Stimulated activated CD8-positive, alpha-beta memory T cell treated with anti-CD3 and anti-CD28 coated beads, Interleukin-4, amount 100 ng/mL, for 1 hour (primary cell): ENCODE measurements at places on chromosomes 16 and 17.
A peak's percentile ranks its signal among the peaks of the same experiment; 100 is the strongest.

GRCh38 chr16:14388243-14388642, 241.8 kb downstream of the PARN start:
- no peak for DNase-seq

DNA sequence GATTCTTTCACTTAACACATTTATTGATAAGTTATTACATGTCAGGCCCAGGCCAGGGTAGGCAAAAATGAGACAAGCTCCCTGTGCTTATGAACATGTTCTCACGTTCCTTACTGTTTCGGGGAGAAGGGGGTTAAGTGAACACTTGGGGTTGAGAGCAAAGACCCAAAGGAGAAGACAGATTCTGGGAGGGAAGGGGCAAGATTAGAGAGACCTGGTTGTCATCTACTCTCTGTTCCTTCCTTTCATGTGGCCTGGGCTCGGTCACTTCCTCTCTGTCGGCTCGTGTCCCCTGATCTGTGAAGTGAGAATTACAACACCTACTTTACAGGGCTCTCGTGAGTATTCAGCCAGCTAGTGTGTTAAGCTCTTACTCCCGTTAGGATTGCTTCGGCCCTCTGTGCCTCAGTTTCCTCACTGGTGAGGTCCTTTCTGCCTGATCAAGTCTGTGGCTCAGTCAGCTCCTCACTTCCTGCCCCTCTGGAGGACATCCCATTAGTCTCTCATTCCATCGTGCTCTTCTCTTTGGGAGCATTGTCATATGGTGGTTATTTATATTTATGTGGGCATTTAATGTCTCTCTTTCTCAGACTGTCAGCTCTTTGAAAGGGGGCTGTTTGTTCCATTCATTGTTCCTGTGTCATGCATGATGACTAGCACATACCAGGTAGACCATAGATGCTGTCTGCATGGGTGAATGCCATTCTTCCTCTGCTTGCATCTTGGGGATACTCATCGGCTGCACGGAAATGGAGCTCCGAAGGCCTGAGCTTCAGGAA, 38.9 kb downstream of the PLCG2 start:
- DNase-seq: no peak

- no peak for DNase-seq
Measured at GRCh38 chr17:57666201-57666870, 78.8 kb downstream of the CCDC182 start.

- DNase-seq: no peak
Measured at GRCh38 chr16:62225675-62226074, 189.4 kb upstream of the CDH8 start.

- DNase-seq: no peak
Measured at GRCh38 chr17:82463925-82464566, 5.5 kb downstream of the NARF start.

GRCh38 chr16:65745-66144, 6.7 kb downstream of the RHBDF1 start:
- DNase-seq: peak; percentile 72

DNA sequence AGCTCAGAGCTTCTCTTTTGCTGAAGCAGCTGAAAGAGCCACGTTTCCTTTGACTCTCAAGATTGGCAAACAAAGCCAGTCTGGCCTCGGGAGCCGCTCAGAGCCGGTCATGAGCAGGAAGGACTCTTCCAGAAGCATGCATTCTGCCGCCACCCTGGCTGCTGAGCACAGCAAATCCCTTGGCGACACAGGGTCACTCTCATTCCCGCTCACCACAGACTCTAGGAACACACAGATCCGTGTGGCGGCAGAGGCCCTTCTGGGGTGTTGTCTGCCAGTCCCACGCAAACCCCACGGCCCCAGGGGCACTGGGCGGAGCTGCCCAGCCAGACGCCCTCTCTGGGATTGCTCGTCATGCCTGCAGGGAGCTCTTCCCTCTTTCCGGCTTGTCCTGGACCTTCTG, 157.0 kb downstream of the C16orf95 start:
- DNase-seq: no peak

- DNase-seq: no peak
Measured at GRCh38 chr17:563616-564015, 151.0 kb downstream of the VPS53 start.

DNA sequence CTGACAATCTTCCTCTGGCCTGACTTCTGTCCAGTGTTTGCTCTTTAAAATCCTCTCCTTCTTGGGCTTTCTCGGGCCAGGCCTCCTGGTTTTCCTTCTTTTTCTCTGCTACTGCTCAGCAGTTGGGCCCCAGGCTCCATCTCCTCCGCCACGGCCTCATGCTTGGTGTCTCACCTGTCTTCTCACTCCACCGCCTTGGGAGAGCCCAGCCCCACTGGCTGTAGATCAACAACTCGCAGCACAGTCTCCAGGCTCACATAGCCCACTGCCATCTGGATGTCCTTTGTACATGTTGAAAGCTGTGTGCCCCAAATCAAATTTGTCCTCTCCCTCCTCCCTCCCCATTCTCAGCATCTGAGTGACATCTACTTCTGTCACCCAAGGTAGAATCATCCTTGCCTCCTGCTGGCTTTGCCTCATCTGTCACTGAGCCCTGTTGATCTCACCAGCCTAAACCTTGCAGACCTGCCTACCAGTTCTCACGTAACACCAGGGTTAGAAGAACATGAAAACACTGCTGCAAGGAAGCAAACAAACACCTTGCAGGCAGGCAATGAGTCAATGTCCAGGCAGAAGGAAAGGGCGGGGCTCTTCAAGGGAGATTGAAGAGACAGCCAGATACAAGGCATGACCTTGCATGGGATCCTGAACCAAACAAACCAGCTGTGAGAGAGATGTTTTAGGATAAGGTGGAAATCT, 103.2 kb upstream of the SMURF2 start:
- no peak for DNase-seq

DNA sequence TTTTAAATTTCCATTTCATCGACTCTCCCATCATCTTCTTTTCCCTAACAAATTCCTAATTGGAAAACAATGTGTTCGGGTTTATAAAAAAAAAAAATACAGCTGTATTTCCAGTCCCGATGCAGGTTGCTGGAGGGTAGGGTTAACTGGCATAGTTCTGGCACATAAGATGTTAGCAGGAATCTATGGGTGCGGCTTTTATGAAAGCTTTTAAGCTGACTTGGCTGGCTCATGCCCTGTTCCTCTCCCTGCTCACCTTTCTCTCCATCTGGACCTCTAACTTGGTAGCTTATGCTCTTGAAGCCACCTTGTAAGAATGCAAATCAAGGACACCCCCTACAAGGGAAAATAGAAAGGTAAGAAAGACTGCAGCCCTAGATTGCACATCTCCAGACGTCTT, 33.2 kb upstream of the KCNJ2 start:
- no peak for DNase-seq

DNA sequence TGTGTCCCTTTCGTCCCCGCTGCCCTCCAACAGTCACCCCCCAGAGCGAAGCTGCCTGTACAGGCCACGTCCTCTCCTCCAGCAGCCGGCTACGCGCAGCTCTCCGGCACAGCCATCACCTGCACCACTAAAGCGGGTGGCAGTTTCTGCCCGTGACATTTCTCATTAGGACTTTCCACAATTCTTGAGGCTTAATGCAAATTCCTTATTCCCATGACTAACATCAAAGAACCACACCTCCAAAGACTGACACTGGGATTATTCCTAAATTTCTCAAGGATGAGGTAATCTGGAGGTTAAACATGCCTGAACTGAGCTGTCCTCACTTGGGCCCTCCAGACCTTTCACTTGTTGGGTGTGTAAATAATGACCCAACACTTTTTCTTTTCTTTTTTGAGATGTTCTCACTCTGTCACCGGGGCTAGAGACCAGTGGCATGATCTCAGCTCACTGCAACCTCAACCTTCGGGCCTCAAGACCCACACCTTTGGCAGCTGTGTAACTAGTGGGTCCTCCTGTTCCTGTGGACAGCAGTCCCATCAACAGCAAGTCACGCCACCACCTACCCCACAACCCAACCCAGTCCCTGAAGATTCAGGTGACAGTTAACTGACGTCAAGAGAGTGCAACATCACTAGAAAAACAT, 11.7 kb downstream of the ANKRD11 start:
- no peak for DNase-seq

GRCh38 chr17:66687570-66688284, 147.2 kb upstream of the CACNG5 start:
- no peak for DNase-seq

DNA sequence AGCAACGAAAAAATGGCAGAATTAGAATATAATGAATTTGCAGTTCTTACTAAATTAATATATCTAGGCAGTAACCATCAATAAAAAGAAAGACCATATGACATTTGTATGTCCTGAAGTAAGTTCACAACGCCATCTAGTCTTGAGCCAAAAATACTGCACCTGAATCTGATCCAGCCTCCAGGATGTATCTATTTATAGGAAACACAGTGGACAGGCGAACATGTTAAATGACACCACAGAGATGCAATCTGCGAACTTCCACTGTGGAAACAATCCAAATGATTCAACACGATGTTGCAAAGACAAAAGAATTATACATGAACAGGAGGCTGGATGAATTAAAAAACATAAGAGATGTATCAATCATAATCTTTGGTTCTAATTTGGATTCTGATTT, 197.6 kb downstream of the CDH13 start:
- DNase-seq: no peak

- no peak for DNase-seq
Measured at GRCh38 chr16:90046122-90046970, 27.1 kb upstream of the DBNDD1 start.

- no peak for DNase-seq
Measured at GRCh38 chr17:15648386-15648785, 28.9 kb upstream of the FBXW10B start.

- no peak for DNase-seq
Measured at GRCh38 chr16:87549627-87550494, 52.4 kb upstream of the JPH3 start.

- no peak for DNase-seq
Measured at GRCh38 chr16:4372001-4372577, 441 bp downstream of the VASN start.

GRCh38 chr16:87135246-87136030, 181.8 kb downstream of the C16orf95 start:
- DNase-seq: no peak

- DNase-seq: no peak
Measured at GRCh38 chr17:38883592-38884526, 14.0 kb downstream of the LASP1 start.

DNA sequence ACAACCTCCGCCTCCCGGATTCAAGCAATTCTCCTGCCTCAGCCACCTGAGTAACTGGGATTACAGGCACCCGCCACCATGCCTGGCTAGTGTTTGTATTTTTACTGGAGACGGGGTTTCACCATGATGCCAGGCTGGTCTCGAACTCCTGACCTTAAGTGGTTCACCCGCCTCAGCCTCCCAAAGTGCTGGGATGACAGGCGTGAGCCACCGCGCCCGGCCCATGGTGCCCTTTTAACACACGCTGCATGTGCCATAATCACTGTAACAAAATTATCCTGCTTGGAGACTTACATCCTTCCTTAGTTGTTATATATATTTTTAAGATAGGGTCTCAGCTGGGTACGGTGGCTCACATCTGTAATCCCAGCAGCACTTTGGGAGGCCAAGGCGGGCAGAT, 5.4 kb downstream of the CD7 start:
- DNase-seq: no peak

DNA sequence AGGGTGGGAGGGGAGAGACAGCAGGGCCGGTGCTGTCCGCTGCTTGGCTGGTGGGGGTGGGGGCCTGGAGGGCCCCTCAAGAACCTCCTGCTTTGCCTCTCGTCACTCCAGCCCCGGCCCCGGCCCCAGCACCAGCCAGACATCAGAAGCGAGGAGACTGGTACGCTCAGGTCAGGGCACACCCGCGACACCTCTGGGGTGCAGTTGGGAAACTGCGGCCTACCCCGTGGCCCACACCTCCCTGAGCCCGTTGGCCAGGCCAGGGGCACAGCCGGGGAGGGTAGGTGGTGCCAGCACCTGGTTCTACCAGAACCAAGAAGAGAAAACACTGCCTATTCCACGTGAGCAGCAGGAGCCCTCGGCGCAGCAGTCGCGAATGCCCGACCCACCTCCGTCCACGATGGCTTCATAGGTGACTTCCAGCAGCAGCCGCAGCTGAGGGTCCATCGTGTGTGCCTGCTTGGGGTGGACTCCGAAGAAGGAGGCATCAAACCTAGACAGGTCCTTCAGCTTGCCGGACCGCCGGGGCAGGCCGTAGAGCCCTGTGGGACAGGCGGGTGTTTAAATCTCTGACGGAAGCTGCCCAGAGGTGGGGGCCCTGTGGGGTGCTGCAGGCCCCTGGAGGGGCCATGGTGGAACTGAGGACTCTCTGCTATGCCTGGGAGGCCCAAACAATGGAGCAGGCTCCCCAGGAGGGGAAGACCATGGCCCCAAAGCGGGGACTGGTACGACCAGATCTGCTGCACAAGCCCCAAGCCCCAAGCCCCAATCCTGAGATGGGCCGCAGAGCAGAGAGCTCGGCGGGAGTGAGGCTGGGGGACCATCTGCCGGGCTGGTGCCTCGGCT, 2.9 kb downstream of the FASN start:
- no peak for DNase-seq

- DNase-seq: peak; percentile 50
Measured at GRCh38 chr17:42548070-42548837, 4.5 kb upstream of the HSD17B1 start.

DNA sequence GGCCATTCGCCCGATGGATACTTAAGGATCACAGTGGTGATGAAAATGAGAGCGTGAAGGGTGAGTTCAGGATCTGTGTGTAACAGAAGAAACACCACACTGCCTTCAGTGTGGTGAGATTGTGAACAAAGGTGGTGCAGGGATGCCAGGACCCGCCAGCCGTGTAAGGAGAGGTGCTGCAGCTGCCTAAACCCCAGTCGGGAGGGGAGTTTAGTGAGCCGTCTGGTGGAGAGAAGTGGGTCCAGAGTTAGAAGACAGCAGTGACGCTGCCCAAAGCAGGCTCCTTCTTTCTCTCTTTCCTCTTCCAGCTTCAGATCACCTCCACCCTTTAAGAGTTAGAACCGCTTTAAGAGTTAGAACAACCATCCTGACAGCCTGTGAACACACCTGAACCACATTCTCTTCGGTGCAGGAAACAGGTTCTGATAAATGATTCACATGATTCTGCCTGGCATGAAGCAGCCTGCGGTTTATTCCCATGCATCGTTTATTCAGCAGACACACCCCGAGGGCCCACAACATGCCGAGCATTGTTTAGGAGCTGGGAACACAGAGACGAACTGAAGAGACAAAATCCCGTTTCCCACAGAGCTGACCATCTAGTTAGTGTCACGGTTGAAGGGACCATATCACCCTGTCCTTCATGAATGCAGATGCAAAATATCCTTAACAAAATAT, 84.0 kb upstream of the DNAH17 start:
- no peak for DNase-seq

GRCh38 chr16:1121601-1122397, 25.8 kb upstream of the C1QTNF8 start:
- DNase-seq: no peak

DNA sequence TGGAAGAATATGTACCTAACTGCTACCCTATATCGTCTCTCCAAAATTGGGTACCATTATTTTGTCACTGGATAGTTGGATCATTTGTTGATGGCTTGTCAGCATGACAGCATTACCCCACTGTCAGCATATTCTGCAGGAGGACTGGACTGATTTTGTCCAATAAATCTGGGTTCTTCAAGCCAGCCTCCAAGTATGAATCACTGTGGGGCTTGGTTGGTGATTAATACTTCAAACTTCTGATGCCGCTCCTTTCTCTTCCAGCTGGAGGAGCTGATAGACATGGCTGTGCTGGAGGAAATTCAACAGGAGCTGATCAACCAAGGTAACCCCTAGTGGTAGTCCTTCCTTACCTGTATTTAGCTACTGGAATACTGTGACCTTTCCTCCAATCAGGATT, 2.5 kb downstream of the RPAIN start:
- DNase-seq: no peak
